ENCODE measurements at places on chromosomes 5 and 9.

DNA sequence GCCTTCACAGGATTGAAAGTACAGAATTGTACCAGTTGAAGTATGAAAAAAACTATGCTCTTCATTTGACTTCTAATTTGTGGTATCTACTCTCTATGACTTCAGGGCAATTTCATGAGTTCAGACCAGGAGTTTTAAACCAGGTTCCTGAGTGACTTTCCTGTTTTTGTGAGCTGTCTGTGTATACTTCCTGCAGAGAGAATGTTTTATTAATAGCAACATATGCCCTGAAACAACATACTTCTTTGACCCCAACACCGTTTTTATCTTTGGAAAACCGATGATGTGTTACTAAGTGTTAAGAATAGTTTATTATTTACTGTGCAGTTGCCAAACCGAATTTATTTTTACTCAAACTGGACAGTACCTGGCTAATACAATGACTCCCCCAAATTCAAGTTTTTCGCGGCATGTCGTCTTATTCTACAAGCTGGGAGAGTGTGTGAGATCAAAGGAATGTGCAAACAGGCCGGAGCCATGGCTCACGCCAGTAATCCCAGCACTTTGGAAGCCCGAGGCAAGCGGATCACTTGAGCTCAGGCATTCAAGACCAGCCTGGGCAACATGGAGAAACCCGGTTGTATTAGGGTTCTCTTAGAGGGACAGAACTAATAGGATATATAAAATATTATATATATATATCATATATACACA lies 58.7 kb upstream of the ERBIN start:
- DNase-seq = no peak

DNA sequence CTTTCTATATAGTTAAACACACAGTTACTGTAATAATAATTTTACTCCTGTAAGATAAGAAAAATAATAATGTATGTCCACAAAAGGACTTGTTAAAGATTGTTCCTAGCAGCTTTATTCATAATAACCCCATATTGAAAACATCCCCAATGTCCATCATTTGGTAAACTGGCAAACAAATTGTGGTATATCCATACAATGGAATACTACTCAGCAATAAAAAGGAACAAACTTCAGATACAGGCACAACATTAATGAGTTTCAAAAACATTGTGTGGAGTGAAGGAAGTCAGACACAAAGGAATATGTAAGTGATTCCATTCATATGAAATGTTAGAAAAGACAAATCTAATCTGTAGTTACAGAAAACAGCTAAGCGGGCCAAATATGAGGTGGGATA lies 1.9 kb upstream of the MEGF10 start:
- no peak for DNase-seq

DNA sequence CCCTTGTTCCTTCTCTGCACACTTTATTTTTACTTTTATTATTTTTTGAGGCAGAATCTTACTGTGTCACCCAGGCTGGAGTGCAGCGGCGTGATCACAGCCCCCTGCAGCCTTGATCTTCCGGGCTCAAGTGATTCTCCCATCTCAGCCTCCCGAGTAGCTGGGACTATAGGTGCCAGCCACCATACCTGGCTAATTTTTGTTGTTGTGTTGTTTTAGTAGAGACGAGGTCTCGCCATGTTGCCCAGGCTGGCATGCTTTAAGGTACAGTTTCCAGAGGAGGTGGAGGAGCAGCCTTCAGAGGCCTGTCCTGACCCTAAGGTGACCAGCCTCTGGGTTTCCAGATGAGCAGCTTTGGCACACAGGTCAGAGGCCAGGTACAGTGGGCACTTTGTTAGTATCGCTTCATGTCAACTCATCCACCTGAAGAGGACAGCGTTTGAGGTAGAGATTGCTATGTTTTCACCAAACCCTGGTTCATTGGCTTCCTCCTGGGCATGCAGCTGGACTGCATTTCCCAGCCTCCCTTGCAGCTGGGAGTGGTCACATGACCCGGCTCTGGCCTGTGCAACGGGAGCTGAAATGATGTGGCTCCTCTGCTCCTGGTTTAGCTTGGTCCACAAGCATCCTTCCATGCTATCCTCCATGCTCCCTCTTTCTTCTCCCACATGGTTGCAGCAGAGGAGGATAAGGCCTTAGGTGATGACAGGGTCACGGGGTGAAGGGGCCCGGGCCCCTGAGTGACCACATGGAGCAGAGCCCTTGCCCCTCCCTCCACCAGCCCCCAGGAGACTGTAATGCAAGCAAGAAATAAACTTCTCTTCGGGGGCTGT lies 139.3 kb upstream of the IER5L start:
- DNase-seq = no peak

- no peak for DNase-seq
These were observed 287.9 kb downstream of the AGTPBP1 start for GRCh38 chr9:85453850-85454249.

- DNase-seq = no peak
These were observed 14.8 kb downstream of the TGFBI start for GRCh38 chr5:136043551-136043950.

- no peak for DNase-seq
These were observed 19.1 kb downstream of the SLC36A3 start for GRCh38 chr5:151284392-151284967.

DNA sequence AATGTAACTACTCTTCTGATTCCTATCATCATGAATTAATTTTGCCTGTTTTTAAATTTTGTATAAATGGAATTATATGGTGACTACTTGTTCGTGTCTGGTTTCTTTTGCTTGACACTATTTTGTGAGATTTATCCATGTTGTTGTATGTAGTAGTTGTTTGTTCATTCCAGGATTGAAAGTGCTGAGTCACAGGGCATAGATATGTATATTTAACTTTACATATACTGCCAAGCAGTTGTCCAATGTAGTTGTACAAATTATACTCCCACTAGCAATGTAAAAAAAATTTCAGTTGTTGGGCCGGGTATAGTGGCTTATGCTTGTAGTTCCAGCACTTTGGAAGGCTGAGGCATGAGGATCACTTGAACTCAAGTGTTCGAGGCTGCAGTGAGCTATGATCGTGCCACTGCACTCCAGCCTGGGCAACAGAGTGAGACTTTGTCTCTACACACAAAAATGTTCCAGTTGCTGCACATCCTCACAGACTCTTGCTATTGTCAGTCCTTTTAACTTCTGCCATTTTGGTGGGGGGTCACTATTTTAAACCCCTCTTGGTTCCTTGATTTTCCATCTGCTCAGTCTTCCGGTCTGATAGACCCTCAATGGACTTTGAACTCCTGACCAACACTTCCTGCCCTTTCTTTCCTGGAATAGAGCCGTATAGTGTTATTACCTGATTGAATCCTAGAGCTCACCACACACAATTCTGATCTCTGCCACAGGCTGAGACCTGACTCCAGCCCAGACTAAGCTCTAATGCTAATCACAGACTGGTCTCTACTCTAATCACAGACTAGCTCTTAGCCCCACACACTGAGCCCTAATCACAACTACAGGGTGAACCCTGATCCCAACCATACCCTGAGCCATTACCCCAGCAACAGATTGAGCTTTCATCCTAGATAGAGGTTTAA lies 69.3 kb upstream of the MELK start:
- no peak for DNase-seq

- no peak for DNase-seq
These were observed 12.7 kb downstream of the STK10 start for GRCh38 chr5:172175263-172175719.
